Activated CD4-positive, alpha-beta T cell treated with anti-CD3 and anti-CD28 coated beads, Interleukin-10, Interleukin-2, amounts not matched to agents 100 ng/mL and 50 ng/mL, durations not matched to agents 16 hours and 8 hours (primary cell): ENCODE measurements at places on chromosomes 4 and X.

- no peak for DNase-seq
Observed at GRCh38 chr4:653080-653821, 20.8 kb downstream of the ATP5ME start.

- DNase-seq = no peak
Observed at GRCh38 chrX:129698150-129698549, 40.6 kb upstream of the XPNPEP2 start.

DNA sequence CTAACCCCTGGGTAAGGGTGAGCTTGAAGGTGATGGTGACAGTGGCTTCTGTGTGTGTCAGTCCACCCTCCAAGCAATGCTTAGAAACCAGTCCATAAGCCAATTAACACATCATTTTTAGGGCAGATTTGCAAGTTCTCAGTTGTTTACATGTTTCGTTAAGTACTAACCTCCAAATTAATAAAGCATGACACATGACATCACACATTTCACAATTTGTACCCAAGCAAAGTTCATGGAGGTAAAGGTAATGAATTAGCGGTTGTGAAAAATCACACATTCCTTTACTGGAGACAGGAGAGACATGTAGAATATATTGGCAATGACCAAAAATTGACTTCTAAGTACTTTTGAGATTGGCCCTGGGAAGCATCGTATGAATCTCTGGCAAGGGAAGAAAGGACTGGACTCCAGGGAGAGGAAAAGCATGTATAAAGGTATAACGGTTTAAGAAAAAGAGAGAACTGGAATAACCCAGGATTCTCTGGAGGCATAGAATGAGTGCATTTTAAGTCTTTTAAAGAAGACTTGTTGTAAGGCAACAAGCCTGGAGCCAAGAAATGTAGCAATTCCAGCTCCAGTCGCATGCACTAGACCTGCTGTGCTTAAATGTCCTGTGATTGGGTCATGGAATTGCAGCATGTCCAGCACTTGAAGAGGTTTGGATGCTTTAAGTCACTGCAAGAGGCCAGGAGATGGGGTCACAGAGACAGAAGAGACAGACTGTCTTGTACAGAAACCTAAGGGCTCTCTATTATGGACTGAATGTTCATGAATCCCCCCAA, 34.1 kb downstream of the TRIM2 start:
- DNase-seq = no peak

DNA sequence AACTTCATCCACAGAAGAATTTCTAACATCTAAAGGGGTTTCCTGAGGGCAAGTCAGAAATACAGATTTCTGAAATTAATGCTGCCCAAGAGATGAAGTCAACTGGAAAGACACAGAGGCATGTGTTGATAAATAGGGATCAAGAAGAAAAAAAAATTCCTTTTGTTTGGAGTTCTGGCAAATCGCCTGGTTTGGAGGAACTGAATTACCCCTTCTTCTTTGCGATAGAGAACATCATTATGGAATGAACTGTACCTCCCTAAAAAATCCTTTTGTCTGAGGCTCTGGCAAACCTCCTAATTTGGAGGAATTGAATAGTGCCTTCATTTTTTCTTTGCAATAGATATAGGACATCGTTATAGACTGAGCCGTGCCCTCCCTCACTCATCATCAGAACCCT, 200.9 kb downstream of the DHRSX start:
- DNase-seq = no peak

GRCh38 chr4:125368671-125369081, 53.9 kb downstream of the FAT4 start:
- no peak for DNase-seq

DNA sequence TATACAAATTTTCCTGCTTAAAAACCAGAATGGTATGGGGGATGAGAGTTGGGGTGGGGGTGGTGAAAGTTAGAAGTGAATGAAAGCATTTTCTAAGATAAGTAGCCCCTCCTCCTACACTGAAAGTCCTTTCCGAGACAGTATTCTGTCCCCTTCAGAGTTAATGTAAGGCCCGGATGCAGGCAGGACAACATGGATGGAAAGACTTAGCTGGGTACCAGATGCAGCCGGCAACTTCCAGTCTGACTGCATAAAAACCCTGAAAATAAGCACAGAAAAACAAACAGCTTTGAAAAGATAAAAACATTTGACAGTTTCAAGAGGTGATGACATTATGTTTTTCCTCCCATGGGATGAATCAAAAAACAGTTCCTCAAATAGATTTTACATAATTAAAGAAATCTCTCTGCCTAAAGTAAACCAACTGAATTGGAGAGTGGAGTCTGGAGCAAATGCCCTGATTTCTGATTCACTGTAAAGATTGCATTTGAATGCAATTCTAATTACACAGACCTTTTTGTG, 196.3 kb downstream of the GPAT3 start:
- no peak for DNase-seq

- no peak for DNase-seq
Observed at GRCh38 chrX:14618177-14618965, 89.0 kb downstream of the GLRA2 start.

- DNase-seq = no peak
Observed at GRCh38 chrX:45788941-45789348, 588.3 kb upstream of the DIPK2B start.

GRCh38 chr4:53730031-53730805, 138.9 kb upstream of the LNX1 start:
- no peak for DNase-seq

DNA sequence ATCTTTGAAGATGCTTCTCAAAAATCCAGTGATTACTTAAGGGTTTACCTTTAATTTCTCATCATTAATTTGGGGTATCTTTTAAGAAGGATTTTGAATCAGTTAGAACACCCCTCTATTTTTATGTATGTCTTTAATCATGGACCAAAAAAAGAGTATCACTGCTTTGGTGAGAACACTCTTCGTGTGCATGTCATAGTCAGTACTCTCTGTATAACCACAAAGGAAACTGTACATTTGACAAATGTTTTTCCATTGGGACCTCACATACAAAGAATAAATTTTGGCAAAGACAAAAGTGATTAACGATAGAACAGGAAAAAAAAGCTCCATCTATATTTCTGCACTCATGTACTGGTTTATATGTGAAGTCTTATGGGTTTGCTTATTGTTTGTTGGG, 31.3 kb downstream of the FAM241A start:
- no peak for DNase-seq

- DNase-seq = no peak
Observed at GRCh38 chr4:150080875-150081274, 2.6 kb downstream of the DCLK2 start.

GRCh38 chr4:67624939-67625338, 66.4 kb downstream of the STAP1 start:
- no peak for DNase-seq

GRCh38 chrX:15207994-15208393, 61.9 kb downstream of the ASB9 start:
- no peak for DNase-seq

DNA sequence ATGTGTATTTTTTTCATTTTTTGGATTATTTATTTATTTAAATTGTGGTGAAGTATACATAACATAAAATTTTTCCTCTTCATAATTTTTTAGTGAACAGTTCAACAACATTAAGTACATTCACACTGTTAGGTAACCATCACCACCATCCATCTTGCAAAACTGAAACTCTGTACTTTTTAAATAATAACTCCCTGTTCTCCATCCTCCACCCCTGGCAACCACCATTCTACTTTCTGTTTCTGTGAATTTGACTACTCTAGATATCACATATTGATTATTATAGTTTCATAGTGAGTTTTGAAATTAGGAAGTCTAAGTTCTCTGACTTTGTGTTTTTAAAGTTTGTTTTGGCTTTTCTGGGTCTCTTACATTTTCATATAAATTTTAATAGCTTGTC, 89.3 kb upstream of the STX18 start:
- DNase-seq = peak; percentile 40

GRCh38 chr4:105236916-105237311, 90.2 kb downstream of the TET2 start:
- DNase-seq = no peak

GRCh38 chr4:184804621-184805020, 21.1 kb downstream of the ACSL1 start:
- no peak for DNase-seq

- DNase-seq = no peak
Observed at GRCh38 chr4:82710197-82710929, 88.2 kb downstream of the SCD5 start.

- no peak for DNase-seq
Observed at GRCh38 chr4:54542540-54543041, 115.2 kb upstream of the KIT start.

DNA sequence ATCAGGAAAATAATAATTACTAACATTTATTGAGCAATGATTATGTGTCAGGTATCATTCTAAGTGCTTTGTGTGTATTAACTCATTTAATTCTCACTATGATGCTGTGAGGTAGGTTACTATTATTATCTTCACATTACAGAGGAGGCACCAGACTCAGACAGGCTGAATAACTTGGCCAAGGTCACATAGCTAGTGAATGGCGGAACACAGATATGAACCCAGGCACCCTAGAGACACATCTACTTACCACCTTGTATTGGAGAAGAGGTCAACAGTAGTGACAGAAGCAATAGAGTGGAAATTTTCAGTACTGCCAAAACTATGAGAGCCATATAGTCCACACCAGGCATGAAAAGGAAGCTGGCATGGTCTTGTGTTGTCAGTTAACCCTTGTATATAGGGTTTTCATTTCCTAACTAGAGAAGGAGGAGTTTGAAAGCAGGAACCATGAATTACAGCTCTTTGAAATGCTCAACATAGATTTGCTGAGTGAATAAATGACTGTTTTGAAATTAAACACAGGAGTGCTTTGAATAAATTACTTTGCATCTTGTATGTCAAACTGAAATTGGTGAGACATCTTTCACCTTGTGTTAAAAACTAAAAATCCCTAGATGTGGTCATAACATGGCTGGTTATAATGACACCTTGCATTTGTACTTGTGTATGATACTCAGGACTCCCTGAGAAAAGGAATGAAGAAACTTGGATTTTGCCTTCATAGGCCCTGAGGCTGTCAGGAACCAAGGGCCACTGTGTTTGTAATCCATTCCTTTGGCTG, 71.8 kb downstream of the RTL9 start:
- no peak for DNase-seq

GRCh38 chr4:95409750-95410149, 139.0 kb downstream of the UNC5C start:
- no peak for DNase-seq

- no peak for DNase-seq
Observed at GRCh38 chr4:86181585-86181984, 178.3 kb downstream of the MAPK10 start.

DNA sequence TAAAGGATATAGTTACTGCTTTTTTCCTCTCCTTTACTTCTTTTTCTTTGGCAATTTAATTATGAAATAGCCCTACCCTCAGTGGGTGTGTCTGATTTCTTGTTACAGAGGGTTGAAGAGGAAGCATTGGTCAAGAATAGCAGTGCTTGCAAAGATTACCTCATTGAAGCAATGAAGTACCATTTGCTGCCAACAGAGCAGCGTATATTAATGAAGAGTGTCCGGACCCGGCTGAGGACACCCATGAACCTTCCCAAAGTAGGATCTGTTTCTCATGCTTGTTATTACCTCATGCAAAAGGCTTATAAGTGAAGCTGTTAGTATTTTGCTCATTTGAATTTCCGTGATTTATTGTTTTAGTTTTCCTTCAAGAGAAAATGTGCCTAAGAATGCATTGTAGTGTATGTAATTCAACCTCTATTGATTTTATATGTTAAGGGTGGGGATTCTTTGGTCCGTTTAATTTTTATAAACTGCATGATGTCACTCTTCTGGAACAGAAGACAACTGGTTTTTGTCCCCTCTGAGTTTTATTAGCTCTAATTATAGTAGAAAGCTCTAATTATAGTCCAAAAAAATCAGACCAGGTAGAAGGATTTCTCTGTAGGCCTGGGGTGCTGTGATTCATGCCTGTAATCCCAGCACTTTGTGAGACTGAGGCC, 27.9 kb upstream of the MSMO1 start:
- DNase-seq = no peak

DNA sequence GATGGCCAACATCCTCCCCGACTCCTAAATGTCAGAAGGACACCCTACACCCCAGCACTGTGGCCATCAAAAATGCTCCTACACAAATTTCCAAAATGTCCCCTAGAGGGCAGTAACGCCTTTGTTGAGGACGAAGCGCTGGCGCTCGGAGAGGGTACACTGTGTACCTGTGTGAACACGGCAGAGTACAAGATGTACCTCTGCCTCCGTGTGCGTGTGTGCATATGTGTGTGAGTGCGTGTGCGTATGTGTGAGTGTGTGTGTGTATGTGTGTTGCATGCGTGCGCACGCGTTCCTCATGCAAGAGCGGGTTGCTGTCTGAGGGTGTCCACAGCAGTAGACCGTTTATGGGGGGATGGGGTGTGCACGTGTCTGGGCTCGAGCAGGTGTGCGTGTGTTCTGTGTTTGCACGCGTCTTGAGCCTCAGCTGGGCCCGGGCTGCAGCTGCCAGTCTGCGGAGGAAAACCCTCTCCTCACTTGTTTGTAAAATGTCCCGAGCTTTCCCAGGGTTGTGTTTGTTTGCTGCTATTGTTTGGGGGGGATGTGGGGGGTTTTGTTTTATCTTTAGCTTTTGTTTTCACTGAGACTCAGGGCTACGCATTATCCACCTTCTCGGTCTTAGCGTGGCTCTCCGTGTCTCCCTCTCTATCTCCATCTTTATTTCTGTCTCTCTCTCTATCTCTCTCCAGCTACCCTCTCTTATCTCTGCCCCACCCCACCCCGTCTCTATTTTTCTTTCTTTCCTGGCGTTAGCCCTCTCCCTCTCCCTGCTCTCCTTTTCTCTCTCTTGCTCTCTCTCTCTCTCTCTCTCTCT, 10.4 kb upstream of the TSPYL2 start:
- peak; percentile 85 for DNase-seq

DNA sequence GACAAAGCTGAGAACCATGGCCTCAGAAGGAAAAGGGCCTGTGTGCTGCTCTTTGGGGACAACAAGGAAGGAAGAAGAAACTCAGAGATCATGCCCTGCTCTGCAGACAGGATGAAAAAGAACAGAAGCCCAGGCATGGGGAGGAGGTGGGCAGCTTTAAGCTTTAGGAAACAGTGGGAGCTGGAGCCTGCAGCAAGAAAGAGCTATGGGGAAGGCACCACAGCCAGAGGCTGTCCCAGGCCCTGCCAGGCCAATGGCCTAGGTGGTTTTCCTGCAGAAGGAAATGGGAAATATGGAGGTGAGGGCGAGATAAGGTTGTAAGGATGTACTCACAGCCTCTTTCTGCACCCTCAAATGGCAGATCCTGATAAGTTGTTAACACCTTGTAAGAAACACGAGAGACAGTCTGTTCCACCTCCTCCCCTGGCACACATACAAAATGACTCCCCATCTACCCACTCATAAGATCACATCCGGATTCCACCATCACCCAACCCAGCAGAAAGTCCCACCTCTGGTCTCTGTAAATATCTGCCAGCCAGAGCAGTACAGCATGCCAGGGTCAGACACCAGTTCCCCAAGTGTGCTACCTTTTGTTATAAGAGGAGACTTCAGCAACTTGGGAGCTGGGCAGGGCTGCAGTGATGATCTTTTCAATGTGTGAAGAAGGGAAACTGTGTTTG, 105.2 kb downstream of the RTL5 start:
- peak; percentile 5 for DNase-seq

GRCh38 chr4:138407329-138407728, 165.2 kb upstream of the SLC7A11 start:
- no peak for DNase-seq
